Non-pigmented ciliary epithelial cell (primary cell): ENCODE measurements at places on chromosomes 2 and 18.

DNA sequence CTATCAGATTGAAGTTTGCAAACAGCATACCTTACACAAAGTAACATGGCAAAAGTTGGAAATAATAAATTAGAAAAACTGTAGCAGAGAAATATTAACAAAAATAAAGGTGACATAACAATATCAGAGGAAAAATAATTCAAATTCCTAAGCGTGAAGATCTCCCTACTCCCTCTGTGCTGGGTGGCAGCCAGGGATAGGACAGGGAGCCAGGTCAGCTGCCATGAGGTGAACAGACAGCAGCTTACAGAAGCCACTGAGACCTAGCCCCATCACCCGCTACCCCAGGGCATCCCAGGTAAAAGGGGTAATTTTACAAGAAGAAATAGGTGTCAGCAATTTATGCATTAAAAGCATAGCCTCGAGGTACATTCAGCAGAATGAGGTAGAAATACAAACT is 423.8 kb upstream of the HS6ST1 start:
- no peak for DNase-seq

GRCh38 chr2:29115797-29116781 is 874 bp downstream of the CLIP4 start:
- DNase-seq: no peak

DNA sequence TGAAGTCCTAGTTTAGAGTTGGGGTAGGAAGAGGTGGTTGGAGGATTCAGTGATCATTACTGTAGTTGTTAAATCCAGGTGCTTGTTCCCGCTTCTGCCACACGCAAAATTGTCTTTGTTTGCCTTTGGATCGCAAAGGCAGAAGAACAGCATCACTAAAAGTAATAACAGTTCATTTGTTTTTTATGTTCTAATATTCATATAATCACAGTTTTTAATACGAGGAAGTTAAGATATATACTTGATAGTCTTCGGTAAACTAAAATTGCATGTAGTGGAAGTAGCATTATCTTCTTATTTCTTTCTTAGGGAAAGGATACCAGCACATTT is 365 bp downstream of the NDUFB3 start:
- no peak for DNase-seq

- no peak for DNase-seq
These were observed 903 bp upstream of the EVX2 start for GRCh38 chr2:176084611-176085119.

- DNase-seq: no peak
These were observed 172.9 kb downstream of the SLC8A1 start for GRCh38 chr2:40279001-40279400.

GRCh38 chr18:44786688-44787087 is 106.0 kb downstream of the SETBP1 start:
- no peak for DNase-seq

- no peak for DNase-seq
These were observed 84.6 kb upstream of the RANBP2 start for GRCh38 chr2:108634576-108635160.

- no peak for DNase-seq
These were observed 305.4 kb downstream of the NCKAP5 start for GRCh38 chr2:133262893-133263292.

DNA sequence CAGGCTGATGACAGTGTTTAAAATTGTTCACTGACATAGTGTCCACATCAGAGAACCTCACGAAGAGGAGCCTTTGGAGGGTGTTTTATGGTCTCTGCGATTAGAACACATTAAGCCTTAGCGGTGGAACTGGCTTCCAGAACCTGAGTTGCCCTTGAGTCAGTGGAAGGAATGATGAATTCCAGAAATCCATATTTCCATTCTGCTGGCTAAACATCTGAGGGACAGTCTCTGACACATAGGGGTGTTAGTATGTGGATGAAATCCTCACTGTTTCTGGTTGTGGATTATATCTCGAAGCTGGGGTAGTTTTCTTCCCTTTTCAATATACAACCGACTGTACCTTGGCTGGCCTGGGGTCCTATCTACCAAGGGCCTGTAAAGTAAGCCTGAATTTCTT is 4.0 kb downstream of the CASP10 start:
- no peak for DNase-seq

DNA sequence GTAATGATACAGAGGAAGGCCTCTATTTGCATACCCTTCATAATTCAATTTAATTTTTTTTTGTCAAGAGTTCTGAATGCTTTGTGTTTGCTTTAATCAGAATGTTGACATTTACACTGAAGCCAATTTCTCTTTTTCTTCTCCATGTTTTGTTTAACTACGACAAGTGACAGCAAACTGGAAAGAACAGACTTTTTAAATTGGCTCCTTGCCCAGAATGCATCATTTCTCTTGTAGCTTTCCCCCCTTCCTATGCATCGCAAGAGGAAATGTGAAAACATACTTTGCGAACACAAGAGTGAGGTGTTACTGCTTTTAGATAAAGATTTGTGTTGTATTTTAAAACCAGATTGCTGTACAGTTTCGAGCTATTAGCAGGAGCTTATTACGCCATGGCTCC is 955.2 kb upstream of the CELF4 start:
- no peak for DNase-seq

DNA sequence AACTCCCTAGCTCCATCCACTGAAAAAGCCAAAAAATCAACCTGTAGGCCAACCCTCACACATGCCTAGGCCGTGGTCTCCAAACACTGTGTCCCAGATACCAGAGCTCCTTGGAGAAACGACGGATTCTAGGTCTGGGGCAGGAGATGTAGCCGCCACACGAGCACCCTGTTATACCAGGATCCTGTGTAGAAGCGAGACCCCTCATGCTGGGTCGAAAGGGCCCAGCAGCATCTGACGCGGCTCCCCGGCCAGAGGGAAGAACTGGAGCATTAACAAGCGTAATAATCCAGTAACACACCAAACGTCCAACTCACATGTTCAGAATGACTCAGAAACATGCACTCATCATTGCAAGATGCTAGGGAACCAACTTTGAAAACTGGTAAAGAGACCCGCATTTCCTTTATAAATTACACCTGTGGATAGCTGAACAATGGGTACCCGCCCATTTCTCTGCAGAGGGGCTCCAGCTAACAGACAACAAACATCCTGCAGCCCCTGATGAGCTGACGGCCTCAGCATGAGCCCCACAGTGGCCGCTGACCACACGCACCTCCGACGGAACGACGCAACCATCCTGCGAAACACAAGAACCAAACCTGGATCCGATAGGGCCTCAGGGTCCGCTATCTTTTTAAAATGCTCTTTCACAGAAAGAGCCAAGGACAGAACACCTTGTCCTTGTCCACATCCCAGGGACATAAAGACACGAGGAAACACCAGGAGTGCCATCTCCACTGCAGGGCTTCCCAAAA is 14.2 kb downstream of the SLC66A2 start:
- no peak for DNase-seq

GRCh38 chr2:168514692-168515091 is 58.6 kb downstream of the CERS6 start:
- DNase-seq: no peak

- DNase-seq: no peak
These were observed 1002.4 kb upstream of the KLHL29 start for GRCh38 chr2:22382479-22383169.

GRCh38 chr18:1017227-1018058 is 112.8 kb downstream of the ADCYAP1 start:
- no peak for DNase-seq

DNA sequence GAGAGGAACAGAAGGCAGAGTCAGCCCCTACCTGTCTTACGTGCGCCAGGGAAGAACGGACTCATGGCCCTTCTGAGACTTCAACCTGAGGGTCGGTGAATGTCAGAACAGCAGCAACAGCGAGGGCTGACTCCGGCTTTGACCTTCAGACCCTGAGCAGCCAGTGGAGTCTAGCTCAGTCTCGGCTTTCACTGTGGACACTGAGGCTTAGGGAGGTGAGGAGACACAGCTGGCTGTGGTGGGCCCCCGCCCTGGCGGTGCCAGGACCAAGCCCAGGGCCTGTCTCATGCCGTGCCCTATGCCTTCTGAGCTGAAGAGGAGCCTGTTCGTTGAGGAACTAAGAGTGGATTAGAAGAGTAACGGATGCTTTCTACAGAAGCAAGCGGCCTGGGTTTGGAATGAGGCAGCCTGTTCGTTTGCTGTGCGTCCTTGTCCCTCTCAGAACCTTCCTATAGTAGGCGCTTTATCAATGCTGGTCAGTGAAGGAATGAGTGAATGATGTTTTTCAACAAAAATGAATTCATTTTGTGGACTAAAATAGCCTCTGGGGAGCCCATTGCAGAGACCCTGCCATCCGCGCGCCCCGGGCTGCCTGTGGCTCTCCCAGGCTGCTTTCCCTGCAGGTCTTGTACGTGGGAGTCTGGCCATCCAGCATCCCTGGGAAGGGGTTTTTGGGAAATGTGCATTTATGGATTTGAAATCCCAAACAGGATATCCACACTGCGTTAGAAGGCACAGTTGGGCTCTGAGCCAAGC is 38.9 kb downstream of the ASB1 start:
- DNase-seq: no peak

DNA sequence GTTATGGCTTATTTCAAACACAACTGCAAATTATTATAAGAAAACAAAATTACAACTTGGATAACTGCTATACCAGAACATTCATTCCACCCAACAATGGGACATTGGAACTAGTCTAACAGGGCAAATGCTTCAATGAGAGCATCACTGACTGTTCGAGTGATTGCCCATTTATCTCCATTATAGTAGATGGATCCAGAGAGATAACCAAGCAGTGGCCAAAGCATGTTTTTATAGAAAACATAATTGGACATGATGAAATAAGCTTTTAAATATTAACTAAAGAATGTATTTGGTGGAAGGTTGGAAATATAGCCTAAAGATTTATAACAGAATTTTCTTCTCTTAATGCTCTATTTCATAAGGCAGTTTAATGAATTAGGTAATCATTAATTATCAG is 634.8 kb downstream of the NUP35 start:
- no peak for DNase-seq

DNA sequence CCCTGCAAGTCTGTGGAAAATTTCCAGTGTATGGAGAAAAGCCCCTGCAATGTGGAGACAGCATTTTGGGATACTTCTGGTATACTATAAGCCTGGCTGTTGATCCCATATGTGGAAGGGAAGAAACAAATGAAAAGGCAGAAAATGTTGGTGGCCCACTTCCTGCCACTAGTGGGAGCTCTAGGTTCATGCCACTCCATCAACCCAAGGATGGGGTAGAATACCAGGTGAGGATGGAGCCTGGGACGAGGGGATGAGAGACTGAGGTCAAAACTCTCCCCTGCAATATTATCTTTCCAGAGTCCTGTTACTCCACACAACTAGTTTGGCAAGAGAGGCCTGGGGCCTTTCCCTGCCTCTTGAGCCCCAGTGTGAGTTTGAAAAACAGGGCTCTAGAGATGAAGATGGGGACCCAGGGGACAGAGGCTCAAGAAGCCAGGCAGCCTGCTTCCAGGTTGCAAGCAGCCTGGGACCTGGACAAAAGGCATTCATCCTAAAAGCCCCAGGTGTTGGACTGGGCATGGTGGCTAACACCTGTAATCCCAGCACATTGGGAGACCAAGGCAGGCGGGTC is 31.9 kb downstream of the BMP10 start:
- DNase-seq: no peak

DNA sequence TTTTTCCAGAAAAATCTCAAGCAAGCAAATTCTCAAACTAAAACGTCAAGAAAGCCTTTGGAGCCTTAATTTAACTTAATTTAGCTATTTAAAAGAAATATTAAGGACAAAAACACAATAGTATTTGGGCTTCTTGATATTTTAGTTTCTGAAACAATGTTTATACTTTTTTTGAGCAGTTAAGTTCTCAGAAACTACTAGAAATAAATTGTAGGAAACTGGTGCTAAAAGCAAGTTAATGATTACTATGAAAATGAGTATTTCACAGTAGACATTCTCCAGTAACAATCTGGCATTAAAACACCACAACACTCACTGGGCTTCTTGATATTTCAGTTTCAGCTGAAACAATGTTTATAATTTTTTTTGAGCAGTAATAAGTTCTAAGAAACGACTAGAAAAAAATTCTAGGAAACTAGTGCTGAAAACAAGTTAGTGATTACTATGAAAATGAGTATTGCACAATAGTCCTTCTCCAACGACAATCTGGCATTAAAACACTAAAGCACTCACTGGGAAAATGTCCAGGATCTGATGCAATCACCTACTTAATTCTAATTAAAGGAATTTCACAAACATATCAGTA is 45.1 kb downstream of the TRAK2 start:
- DNase-seq: peak; percentile 53
